AG09309 (cell line): ENCODE measurements at places on chromosomes 11 and 22.
A peak's percentile ranks its signal among the peaks of the same experiment; 100 is the strongest.

DNA sequence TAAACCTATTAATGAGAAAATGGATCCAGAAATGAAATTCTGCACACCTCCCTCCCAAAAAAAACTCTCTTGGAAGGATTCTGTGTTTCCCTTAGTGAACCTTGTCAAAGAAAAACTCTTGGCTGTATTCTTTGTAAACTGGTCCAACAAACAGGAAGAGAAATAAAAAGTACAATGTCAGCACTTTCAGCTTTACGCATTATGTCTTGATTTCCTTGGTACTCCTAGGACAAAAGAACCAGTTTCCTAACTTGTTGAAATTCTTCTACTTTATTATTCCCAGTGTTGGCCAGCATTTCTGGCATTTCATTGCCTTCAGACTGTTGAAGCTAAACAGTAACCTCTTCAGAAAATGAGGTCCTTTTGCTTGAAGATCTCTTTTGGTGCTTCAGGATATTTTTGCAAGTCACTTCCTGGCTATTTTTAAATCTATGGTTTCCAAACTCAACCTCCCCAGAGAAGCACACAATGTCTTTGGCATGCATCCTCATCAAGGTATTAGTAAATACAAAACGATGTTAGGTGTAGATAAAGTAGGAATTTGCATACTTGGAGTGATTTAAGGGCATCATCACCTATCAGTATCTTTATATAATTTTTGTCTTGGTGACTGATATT lies 342.7 kb downstream of the AASDHPPT start:
- no peak for DNase-seq

DNA sequence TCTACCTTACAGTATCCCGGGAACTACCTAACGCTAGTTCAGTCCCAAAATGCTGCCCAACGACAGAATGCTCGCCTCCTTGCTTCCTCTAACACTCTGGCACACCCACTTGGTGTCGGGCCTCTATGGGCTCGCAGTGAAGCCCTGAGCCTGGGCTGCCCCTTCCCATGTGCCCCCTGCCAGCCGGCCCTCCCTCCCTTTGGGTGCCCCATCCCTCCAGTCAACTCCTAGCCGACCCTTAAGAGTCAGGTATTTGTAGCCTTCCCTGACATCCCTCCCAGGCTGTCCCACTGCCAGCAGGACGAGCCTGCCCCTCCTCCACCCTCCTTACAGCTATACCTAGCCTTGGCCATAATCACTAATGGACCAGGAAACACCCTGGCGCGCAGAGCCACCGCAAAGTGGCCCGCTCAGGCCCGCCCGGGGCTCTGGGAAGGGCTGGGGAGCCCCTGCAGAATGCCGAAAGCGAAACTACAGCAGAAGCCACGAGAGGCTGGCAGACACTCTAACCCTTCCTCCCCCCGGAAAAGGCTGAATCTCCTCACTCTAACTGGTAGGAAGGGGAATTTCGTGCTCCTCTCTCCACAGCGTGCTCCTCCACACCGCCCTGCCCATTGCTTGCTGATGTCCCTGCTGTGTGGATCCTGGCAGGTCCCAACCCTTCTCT lies 8.2 kb downstream of the CBX7 start:
- peak; percentile 14 for DNase-seq

DNA sequence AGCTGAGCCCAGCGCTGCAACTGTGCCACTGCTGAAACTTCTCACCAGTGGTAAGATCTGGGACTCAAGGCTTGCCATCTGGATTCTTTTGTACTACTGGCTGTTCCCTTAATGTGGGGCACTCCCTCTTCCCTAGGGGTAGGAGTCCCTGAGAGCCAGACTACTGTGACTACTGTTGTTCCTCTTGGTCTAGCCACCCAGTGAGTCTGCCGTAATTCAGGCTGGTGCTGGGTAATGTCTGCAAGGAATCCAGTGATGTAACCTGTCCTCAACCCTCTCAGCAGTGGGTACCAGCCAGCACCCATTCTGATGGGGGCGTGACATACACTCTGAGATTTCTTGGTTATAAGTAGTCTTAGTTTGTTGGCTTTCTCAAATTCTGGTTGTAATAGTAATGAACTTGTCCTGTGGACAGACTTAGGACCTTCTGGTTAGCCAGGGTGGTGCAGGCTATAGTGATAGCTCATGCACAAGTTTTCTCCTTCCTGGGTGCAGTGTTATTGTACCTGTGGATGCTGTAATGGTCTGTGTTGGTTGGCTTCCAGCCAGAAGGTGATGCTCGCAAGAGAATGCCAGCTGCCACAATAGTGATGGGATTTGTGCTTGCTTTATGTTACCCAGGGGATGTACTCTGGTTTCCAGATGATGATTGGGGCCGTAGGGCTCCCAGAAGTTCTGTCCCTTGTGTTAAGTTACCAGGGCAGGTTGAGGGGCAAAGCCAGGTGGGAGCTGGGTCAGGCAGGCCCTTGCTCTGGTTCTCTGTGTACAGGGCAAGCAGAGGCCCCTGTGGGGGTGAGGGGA lies 65.5 kb downstream of the ARHGAP42 start:
- no peak for DNase-seq

DNA sequence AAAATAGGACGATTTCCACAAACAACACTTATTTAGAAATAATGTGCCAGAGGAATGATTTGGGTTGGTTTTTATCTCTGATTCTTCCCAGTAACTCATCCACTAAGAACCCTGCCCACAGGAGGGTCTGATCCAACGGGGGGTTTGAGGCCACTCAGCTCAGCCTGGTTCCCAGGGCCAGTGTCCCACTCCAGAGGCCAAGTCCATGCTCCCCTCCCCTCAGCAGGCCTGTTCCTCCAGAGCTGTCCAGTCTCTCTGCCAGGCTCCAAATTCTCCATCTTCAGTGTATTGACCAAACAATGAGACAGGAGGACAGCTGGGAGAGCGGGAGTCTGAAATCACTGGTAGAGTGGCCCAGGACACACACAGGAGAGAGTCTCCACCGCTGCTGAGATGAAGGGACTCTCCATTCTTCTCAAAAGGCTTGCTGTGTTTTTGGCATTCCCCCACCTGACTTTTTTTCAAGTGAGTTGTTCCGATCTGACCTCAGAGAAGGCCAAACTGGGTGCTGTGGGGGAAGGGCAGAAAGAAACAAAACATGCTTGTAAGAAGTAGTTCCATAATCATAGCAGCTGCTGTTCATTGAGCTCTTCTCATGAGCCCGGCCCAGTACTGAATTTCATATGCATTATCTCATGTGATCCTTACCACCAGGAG lies 17.6 kb upstream of the SCN2B start:
- DNase-seq, result no peak

GRCh38 chr11:128021349-128022006 lies 565.9 kb downstream of the ETS1 start:
- DNase-seq, result no peak
